A549 treated with DMSO at 1 μM for 4 hours (cell line): ENCODE measurements at places on chromosomes 3 and 15. TPM values are rescaled to one million over a fixed set of nuclear protein-coding genes. Genes with fewer than 3 reads are reported as not detected.

Gene ADAMTS7
- total RNA-seq, result 2.8 to 3.8 TPM (median 3.4 TPM) in 5 replicates

Gene CCDC71
- total RNA-seq, result 11.4 to 15.6 TPM (median 12.4 TPM) in 5 replicates

Gene TM4SF18
- 44.7 to 51.2 TPM (median 50.3 TPM) in 5 replicates for total RNA-seq

Gene SUMF1
- 19.6 to 25.6 TPM (median 21.2 TPM) in 5 replicates for total RNA-seq

Gene SERPINI2
- total RNA-seq, result not detected in 5 replicates

Gene DLEC1
- 0.07 to 0.53 TPM (median 0.08 TPM) in 5 replicates for total RNA-seq

Gene GP9
- total RNA-seq, result not detected in 5 replicates

Gene KCNMB3
- 0.91 to 1.6 TPM (median 1.2 TPM) in 5 replicates for total RNA-seq
